ENCODE measurements at places on chromosomes 5 and 9.
A peak's percentile ranks its signal among the peaks of the same experiment; 100 is the strongest.

GRCh38 chr5:65185468-65185867, 296.3 kb downstream of the ADAMTS6 start:
- no peak for DNase-seq

DNA sequence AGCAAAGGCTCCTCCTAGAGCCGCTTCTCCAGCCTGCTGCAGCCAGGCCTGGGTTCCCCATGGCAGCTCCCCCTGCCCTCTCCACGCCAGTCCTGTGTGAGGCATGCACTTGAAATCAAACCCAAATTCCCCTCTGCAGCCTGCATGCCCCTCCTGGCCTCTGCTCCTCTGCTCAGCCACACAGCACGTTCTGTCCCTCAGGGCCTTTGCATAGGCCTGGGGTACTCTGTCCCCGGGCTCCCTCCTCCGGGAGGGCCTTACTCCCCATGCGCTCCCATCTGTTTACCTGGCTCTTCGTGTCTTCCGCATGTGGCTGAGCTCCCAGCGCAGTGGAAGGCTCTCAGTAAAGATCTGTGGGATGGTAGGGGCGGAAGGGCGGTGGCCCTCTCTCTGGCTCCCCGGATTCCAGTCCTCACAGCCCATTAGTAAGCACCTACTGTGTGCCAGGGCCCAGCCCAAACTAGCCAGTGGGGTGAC, 203.5 kb upstream of the IER5L start:
- DNase-seq = no peak

GRCh38 chr9:89640361-89640760, 35.5 kb downstream of the GADD45G start:
- DNase-seq = no peak

DNA sequence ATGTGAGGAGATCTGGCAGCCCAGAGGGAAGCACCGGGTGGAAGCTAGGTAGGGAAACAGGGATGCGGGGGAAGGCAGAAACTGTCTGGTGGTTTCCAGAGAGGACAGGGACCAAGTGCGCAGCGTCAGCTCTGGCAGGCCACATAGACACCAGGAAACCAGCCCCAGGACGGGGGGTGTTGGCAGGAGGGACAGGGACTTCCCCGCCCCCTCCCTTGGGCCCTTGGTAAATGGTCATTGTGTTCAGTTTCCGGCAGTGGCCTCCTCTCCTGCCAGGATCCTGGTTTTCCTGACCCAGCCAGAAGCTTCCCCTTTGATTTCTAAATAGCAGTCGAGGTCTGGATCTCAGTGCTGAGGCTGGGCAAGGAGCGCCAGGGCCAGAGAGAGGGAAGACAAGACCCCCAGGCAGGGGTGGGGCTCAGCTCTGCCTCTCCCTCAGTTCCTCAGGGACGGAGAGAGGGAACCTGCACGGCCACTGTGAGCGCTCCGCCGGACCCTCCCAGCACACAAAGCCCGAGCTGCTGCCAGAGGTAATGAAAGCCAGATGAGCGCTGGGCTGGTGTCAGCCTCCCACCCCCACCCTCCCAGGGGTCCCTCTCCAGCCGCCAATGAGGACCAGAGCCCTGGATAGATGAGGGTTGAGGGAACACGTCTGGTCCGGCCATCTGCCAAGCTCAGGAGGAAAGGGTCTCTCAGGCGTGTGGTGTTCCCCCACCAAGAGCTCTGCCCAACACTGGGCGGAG, 1.8 kb downstream of the RALGDS start:
- DNase-seq = no peak

GRCh38 chr5:97458851-97459250, 275.8 kb upstream of the RIOK2 start:
- no peak for DNase-seq

DNA sequence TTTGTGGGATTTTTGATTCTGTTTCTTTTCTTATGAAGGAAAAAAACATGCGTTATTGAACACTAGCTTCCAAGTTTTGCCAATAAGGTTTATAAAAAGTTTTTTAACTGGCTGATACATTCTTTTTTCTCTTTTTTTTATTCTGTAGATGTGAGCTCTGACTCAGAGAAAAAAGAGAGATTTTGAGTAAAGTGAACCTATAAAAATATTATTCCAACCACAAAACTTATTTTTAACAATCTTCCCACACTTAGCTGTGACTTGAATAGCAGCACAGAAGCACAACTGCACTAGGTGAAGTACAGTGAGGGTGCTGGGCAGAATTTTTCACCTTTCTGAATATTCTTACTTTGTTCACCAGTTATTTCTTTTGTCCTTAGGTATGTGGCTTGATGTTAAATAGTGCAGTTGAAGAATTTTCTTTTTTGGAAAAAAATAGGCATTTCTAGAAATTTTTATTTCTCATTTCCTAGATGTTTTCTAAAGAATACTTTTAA, 41.6 kb downstream of the CHSY3 start:
- no peak for DNase-seq

DNA sequence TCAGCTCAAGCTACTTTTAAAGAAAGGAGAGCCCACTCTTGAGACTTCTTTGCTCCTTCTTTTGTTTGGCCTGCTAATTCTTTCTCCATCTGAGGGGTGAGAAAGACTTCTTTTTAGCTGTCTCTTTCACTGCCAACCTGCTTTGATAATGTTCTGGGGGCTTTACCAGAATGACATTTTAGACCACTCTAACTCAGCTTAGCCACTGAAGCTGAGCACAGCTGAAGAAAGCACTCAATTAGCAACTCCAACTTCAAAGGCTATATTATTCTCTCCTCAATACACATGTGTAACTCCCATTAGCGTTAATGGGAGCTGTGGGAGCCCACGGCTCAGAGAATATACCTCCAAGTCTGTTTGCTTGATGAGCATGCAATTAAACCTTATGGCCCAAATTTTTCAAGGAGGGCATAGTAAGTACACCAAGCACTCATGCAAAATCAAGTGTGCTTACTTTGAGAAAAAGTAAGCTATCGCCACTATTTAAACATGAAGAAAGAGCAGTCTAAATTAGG, 815.4 kb upstream of the DMAC1 start:
- DNase-seq = no peak

DNA sequence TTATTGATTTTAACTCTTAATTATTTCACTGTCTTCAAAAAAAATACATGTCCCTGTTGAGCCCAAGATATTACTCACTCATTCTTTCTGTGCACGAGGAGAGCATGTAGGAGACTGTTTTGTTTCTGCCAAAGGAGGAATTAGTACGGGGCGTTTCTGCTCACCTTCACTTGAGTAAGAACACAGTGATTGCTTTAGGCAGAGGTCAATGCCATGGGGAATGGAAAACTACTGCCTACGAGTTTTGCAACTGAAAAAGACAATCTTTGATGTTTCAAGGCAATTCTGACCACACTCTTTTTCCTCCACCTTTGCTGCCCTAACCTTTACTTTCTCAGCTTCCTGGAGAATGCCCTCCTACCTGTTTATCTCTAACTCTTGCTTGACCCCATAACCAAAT, 109.4 kb downstream of the CCDC192 start:
- no peak for DNase-seq

DNA sequence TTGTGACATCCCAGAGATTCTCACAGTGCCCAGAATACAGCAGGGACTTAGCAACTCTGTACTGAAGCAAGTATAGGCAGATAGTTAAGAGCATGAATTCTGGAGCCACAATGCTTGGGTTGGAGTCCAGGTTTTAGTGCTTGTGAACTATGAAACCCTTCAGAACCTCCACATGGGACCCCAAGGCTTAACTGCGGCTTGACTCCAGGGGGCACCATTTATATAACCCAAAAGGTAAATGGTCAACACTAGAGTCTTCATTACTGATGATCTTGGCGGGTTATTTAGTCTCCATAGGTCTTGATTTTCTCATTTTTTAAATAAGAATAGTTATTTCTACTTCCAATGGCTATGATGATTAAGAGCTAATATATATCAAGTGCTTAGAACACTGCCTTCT, 390.3 kb downstream of the TAF11L14 start:
- DNase-seq = no peak

DNA sequence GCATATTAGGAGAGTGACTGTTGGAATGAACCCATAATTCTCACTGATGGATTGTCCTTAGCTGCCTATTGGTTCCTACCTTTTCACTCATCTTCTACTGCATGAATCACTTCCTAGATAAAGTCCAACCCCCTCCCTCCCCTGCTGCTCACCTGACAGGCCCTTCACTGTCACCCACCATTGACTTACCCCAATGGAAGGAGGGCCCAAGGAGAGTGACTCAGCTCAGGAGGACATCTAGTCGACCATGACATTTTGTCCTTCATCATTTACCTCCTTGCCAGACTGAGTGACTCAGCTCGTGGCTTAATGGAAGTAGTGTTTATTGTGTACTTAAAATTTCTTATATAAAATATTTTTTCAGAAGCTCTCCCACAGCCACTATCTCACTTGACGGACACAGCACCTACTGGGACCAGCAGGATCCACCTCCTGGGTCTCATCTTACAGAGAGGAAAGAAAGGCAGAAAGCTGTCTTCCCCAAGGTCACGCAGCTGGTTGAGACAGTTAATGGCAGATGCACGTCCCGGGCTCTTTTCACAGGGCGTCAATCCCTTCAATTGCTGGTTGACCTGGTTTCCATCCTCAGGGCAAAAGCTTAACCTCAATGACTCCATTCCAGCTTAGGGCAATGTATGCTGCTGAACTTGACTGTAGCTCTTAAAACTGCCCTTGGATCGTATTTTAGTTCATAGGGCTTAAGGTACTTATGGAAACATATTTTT, 142.3 kb downstream of the MARCHF11 start:
- DNase-seq = no peak

GRCh38 chr5:11619339-11620024, 284.8 kb downstream of the CTNND2 start:
- no peak for DNase-seq

DNA sequence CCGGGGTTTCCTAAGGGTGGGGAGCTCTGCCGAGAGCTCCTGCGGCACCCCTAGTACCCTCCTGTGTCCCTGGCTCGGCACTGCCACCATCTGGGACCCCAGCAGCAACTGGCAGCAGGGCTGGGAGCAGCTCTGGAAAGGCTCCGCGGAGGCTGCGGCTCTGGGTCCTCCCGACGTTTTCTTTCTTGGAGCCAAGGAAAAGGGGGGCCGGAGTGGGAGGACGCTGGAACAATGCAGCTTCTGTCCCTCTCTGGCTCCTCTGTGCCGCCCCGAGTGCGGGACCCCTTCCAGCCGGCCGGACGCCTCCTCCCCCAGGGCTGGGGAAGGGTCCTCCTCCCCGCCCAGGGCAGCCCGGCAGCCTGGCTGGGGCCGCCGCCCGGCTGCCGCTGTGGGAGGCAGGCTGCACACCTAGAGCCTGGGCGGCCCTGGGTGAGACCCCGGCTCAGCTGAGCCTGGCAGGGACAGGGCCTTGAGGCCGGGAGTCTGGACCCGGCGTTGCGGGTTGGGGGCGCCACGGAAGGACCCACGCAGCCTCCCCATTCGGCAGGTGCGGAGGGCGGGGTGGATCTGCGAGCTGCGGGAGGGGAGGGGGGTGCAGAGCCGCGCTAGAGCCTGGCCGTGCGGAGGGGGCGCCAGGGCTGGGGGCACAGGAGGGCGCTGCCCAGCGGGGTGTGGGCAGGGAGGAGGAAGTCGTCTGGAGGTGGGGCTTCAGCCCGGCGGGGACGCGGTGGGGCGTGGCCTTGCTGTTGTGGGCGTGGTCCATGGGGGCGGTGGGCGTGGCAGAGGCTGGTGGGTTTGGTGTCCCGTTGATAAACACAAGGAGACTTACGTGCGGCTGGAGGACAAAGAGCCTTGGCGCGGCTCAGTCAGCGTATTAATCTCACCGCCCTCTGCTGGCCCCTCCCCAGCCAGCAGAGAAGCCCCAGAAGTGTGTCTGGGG, 15.1 kb downstream of the GPSM1 start:
- DNase-seq = peak; percentile 32

GRCh38 chr5:125633523-125633922, 789.7 kb upstream of the GRAMD2B start:
- DNase-seq = no peak

DNA sequence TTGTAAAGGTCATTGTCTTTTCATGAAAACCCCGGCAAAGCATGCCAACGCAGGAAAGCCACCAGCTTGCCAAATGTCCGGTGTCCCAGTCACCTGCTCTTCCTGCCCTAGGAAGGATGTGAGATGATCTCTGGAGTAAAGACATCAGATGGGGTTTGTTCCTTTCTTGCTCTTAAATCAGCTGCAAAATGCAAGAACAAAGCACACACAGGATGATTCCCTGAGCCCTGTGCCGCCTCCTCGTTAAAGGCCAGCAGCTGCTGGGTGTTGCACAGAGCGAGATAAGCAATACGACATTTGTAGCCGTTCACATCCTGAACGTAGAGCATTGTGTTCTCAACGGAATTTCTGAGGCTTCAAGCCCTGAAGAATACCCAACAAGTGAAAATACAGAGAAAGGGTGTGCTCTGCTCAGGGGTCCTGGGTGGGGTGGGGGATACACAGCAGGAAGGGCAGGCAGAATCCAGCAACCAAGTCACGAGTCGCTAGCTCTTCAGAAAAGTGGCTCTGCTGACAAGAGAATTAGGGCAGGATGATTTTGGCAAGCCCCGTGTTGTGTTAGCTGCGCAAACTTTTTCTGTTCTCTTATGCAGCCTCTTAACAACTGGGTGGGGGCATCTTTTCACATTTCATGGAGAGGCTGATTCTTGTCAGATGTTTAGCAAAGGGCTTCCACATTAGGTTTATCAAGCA, 229.2 kb upstream of the MAP3K1 start:
- no peak for DNase-seq

- no peak for DNase-seq
Observed at GRCh38 chr9:70256123-70256551, 2.6 kb upstream of the SMC5 start.

GRCh38 chr5:58080573-58080972, 379.3 kb downstream of the PLK2 start:
- DNase-seq = no peak

DNA sequence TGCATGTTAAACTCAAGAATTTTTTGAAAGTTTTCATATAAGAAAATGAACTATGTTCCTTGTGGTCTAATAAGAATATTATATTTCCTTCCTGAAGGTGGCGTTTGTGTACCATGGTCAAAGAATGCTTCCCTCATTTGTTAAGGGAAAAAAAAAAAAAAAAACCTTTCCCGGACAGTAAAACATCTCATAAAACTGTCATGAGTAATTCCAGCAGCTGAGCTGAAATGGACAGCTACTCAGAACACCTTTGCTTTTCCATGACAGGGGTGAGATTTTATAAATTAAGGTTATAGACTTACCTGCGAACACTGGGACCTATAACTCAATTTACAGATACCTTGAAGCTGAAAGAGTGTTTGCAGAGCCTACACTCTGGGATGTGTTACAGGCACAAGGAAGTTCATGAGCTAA, 113.2 kb upstream of the RANBP3L start:
- no peak for DNase-seq
